ENCODE measurements at places on chromosomes 11 and 22. TPM values are rescaled to one million over a fixed set of nuclear protein-coding genes. Genes with fewer than 3 reads are reported as not detected.

DNA sequence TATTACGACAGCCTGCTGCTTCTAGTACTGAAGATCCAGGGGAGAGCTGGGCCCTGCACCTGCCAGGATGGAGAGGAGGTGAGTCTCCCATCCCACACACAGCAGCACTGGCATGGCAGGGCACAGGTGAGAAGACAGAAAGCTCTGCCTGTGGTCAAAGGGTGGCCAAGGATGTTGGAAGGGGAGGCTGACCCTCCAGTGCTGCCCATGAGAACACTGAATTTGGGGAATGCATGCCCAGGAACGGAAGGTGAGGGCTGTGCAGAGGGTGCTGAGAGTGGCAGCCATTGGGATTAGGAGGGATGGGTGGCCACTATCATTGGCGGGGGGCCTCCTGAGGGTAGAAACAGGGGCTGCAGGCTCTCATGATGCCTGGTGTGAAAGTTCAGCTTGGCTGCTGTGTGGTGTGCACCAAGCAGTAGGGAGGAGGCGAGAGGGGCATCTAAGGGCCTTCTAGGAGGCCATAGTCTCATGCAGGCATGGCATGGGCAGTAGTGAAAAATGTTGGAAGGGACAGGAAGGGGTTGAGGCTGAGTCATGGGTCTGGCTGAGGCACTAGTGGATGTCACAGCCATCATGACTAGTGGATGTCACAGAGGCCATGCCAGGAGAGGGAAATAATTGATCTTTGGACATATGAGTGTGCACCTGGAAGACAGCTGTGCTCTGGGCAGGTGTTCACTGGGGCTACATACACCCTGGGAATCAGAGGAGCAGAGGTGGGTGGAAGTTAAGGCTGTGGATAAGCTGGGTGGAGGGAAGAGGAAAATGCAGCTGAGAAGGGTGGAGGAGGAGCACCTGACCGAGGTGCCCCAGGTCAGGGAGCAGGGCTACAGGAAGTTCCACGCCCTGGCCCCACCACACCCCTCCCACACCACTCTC is 2.5 kb upstream of the LRRC74B start:
- no peak for DNase-seq

DNA sequence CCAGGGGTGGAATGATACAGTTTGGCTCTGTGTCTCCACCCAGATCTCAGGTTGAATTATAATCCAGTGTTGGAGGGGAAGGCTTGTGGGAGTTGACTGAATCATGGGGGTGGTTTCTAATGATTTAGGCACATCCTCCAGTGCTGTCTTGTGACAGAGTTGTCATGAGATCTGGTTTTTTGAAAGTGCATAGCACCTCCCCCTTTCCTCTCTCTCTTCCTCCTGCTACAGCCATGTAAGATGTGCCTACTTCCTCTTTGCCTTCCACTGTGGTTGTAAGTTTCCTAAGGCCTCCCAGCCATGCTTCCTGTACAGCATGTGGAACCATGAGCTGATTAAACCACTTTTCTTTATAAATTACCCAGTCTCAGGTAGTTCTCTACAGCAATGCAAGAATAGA is 45.1 kb downstream of the THAP12 start:
- no peak for DNase-seq

- DNase-seq: peak; percentile 43
Observed at GRCh38 chr22:22877523-22878210, 9.9 kb upstream of the IGLL5 start.

DNA sequence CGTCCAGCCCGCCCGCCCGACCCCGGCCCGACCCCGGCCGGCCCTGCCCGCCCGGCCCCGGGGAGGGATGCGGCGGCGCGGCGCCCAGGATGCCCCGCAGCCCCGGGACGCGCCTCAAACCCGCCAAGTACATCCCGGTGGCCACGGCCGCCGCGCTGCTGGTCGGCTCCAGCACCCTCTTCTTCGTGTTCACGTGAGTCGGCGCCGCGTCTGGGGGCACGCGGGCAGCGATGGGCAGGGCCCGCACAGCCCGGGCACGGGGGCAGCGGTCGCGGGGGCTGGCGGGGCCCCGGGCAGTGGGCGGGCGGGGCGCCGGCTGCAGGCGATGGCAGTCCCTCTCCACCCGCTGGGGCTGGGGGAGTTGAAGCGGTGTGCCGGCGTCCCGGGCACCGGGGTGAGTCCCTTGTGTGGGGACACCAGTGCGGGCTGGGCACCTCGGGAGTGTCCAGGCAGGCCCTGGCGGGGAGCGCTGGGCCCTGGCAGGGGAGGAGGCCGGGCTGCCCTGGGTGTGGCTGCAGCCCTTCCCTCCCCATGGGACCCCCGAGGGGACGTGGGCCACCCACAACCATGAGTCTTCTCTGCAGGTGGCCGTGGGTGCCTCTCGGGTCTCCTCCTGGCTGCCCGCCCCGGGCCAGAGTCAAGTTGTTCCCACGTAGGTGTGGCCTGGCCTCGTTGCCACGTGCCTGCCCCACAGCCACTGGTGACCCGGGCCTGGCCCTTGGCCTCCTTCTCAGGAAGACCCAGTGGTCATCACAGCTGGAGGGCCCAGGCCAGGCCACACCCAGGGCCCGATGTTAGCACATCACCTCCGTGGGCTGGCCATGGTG is 468 bp downstream of the ZDHHC8 start:
- no peak for DNase-seq

- DNase-seq: no peak
Observed at GRCh38 chr22:25081409-25081824, 118.2 kb upstream of the CRYBB3 start.

GRCh38 chr11:8671651-8672062 is 10.8 kb downstream of the TRIM66 start:
- peak; percentile 30 for DNase-seq

- no peak for DNase-seq
Observed at GRCh38 chr11:102528618-102529017, 1.9 kb downstream of the MMP7 start.

DNA sequence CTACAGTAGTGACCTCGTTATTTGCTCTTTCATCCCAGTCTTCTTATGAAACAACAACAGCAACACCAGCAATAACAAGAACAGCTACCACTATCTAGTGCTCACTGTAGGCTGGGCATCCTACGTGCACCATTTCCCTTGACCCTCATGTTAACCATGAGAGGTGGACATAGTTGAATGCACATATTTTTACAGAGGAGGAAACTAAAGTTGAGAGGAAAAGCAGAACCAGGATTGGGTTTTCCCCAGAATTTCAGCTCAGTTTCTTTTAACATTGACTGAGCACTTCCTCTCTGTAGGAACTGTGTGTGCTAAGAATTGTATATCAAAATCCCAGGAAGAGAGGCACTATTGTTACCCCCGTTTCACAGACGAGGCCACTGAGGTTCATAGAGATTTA is 39.4 kb upstream of the TSPAN18 start:
- no peak for DNase-seq

DNA sequence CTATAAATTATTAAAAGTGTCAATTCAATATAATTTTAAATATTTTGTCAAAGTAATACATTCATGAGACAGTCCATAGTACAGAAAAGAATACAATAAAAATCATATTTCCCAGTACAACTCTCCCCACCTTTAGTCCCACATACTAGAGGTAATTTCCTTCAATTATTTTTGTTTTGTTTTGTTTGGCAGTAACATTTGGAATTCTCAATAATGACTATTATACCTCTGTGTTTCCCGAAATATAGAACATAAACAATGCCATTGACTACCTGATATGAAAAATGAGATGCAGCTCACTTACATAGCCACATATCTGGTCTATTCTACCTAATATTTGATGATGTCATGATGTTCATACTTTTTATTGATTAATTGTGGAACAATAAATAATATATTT is 24.4 kb upstream of the CASP4 start:
- DNase-seq: no peak

GRCh38 chr11:121839781-121840180 is 276.2 kb downstream of the BLID start:
- no peak for DNase-seq

DNA sequence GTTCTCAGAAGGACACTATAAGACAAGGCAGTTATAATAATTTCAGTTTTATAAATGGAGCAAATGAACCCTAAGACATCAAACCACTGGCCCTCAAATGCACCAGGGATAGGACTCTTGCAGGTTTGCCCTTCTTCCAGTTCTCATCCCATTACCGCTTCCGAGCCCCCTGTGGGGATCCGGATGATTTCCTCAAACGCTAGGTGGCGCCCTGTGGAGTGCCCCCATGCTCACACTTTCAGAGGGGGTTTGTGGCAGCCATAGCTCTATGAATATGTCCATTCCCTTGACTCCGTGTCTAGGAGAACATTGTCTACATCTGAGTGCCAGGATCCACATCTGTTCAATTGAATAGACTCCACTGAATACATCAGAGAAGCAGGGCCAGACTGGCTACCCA is 816.3 kb downstream of the NTM start:
- DNase-seq: no peak

DNA sequence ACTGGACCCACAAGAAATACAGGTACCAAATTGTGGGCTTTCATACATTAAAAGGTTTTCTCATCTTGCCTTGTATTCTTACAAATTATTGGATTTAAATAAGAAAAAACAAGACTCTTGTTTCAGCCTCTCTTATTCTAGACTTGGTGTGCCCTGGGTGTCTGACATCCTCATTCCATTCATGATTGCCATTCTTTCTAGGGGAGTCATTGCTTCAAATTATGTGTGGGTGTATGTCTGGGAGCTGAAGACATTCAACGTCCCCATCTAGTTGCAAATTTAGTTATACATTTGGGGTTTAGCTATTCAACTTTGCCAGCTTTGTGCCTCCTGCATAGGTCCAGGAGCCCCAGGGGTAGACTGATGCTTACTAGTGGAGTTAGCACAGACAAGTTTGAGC is 18.1 kb downstream of the MAML2 start:
- DNase-seq: no peak

DNA sequence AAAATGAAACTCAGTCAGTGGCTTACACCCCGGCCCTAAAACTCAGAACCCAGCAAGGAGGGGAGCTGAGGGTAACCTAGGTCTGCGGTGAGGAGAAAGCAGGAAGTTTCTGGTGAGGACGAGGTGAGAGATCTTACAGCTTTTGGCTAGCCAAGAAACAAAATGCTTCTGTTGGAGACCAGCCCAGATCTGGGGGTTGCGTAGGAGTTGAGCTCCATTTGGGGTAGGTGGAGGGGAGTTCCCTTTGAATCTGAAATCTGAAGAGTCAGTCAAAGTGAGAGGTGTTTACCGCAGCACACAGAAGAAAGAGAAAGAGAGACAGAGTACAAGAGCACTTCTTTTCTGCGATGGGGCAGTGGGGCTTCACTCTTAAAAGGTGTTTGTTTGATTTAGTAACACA is 29.6 kb downstream of the EHF start:
- DNase-seq: peak; percentile 64

The OSM gene
- 1.8 TPM for total RNA-seq

The TRIM48 gene
- total RNA-seq: not detected

The MYOD1 gene
- total RNA-seq: not detected

The C1QTNF6 gene
- total RNA-seq: 4.4 TPM

The QSER1 gene
- total RNA-seq: 17.4 TPM

Data from lung (tissue), 17 donors.